Cardiac muscle cell (in vitro differentiated cells and primary cell): ENCODE measurements at places on chromosomes 5 and 9. TPM values are rescaled to one million over a fixed set of nuclear protein-coding genes. Genes with fewer than 3 reads are reported as not detected.

DNA sequence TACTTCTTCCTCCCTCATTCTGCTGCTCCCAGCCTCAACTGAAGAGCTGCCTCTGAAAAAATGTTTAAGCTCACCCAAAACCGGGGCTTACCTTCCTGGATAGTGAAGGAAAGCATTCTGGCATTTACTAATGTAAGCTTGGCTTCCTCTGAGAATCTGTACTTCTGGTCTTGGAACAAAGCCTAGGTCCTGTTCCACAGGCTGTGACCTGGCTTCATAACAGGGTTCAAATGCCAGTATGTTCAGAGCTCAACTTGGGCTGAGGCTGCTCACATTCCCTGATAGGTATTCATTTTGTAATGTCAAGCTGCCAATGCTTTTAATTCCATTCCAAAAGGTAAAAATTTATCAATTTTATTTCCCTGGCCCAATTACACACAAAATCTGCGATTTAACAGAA, 411.7 kb upstream of the KCNN2 start:
- DNase-seq, result no peak

- no peak for DNase-seq
Observed at GRCh38 chr5:170584450-170585058, 80.7 kb downstream of the KCNIP1 start.

GRCh38 chr9:74498621-74499095, 1.5 kb downstream of the RORB start:
- DNase-seq, result peak; percentile 1

- DNase-seq, result no peak
Observed at GRCh38 chr9:99076483-99077171, 28.3 kb upstream of the TGFBR1 start.

- DNase-seq, result no peak
Observed at GRCh38 chr5:38448568-38449350, 107.7 kb downstream of the LIFR start.

DNA sequence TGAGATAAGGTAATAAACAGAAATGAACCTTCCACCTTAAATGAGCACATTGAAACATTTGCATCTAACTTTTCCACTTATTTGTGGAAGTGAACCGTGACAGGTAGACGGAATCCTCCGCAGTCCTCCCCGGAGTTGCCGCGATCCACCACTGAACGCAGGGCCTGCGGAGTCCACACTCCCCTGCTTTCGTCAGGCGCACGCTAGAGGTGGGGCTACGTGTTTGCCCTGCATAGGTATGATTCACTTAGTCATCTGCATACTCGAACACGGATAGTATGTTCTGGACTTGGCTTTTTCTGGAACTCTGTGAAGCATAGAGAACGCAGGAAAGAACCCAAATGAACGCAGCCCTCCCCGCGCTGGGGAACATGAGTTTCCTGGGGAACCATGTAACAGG, 272.8 kb upstream of the IRX4 start:
- DNase-seq, result no peak

DNA sequence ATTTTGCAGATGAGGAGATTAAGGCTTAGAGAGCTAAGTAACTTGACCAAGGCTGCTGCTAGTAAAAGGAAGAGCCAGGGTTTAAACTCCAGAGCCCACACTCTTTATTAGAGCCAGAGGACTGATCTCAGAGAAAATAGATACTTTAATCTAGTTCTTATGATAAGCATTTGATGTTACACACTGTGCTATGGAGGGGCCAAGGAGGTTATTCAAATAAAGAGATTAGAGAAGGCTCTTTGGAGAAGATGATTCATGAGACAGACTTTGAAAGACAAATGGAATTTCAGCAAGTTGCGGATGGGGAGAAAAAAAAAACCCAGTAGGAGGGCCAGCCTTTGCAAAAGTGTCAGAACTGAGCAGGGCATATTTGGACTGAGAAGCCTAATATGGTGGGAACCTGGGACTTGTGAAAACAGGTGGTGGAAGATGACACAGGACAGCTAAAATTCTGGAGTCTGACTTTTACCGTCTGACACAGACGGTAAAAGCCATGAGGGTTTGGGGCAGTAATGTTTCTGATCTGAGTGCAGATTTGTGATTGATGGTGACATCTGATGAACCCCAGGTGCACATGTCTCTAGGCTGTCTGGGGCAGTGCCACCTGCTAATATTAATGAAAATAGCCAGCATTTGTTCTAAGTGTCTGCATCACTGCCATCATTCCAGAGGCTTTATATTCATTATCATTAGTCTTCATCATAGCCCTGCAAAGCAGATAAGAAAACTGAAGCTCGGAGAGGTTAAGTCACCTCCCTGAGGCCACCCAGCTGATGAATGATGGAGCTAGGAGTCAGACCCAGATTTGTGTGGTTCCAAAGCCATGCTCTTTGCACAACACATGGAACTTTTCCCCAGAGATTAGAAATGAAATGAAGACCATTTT, 65.3 kb upstream of the CXCL14 start:
- no peak for DNase-seq

The MLLT3 gene
- total RNA-seq, result 44.6 and 58.3 TPM in 2 replicates

The TMEM174 gene
- not detected in 2 replicates for total RNA-seq

DNA sequence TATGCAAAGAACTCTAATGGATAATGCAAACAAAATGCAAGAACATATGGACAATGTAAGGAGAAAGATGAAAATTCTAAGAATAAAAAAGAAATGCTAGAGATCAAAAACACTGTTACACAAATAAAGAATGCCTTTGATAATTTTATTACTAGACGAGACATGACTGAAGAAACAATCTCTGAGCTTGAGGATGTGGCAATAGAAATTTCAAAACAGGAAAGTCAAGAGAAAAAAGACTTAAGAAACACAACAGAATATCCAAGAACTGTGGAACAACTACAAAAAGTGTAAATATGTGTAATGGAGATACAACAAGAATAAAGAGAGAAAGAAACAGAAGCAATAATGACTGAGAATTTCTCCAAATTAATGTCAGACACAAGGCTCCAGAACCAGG, 140.5 kb upstream of the ACOT12 start:
- peak; percentile 74 for DNase-seq

The PAIP2 gene
- total RNA-seq, result 88.3 and 93.1 TPM in 2 replicates

The IL5 gene
- total RNA-seq, result not detected in 2 replicates

The KCNN2 gene
- 31.4 and 44.9 TPM in 2 replicates for total RNA-seq

The INSL6 gene
- total RNA-seq, result not detected in 2 replicates

The MYOT gene
- not detected in 2 replicates for total RNA-seq

- DNase-seq, result no peak
Observed at GRCh38 chr5:100896054-100896453, 7.0 kb downstream of the ST8SIA4 start.

GRCh38 chr9:21465138-21465537, 17.0 kb downstream of the IFNE start:
- DNase-seq, result no peak

DNA sequence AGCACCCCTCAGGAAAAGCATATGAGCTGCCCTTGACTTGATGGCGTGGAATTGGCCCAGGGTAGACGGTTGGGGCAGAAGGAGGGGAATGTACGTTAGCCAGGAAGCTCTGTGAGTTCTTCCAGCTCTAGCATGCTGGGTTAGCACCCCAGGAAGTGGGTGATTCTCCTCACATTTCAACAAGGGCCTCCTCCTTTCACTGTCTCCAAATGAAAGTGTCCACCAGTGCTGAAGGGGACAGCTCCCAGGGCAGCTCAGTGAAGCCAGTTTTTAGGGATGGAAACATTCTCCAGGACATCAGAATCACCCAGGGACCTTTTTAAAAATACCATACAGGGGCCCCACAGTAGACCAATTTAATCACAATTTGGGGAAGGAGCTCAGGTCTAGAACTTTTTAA, 17.2 kb upstream of the AFAP1L1 start:
- DNase-seq, result peak; percentile 71

The MYOZ3 gene
- total RNA-seq, result 2.1 and 6.8 TPM in 2 replicates

The HAVCR2 gene
- 0.04 and 1.3 TPM in 2 replicates for total RNA-seq

DNA sequence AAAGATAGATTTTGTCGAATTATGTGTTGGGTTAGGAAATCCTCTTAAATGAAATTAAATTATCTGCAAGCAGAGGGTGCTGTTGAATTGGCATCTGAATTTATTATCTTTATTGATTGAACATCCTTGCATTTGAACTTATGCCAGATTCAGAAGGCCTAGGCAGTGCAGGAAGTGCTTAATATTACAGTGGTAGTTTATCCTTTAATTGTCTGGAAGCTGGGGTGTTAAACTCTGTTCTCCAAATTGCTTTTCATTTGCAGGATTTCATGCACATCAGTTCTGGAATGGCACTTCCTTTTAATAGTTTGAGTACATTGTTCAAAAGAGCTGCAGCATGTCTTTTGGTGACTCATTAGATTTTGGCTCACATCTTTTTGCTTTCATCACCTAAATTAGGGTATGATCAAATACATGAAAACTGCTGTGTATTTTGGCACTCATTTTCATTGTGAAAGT, 186.3 kb downstream of the KDM4C start:
- peak; percentile 86 for DNase-seq

DNA sequence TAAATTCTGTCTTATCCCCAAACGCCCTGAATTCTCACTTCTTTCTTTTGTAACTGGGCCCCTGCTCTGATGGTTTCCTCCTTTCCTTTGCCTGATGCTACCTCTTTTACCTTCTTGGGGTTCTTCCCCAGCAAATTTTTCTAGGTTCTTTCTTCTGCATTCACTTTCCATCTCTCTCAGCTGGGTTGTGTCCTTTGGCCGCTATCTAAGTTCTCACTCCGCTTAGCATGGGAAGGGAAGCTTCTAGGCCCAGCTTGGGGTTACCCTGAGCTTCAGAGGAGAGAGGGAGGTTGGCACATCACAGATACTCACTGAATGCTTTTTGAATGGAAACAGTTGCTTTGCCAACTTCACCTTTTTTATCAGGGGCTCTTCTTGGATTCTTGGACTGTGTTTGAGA, 17.0 kb downstream of the PALM2AKAP2 start:
- no peak for DNase-seq

DNA sequence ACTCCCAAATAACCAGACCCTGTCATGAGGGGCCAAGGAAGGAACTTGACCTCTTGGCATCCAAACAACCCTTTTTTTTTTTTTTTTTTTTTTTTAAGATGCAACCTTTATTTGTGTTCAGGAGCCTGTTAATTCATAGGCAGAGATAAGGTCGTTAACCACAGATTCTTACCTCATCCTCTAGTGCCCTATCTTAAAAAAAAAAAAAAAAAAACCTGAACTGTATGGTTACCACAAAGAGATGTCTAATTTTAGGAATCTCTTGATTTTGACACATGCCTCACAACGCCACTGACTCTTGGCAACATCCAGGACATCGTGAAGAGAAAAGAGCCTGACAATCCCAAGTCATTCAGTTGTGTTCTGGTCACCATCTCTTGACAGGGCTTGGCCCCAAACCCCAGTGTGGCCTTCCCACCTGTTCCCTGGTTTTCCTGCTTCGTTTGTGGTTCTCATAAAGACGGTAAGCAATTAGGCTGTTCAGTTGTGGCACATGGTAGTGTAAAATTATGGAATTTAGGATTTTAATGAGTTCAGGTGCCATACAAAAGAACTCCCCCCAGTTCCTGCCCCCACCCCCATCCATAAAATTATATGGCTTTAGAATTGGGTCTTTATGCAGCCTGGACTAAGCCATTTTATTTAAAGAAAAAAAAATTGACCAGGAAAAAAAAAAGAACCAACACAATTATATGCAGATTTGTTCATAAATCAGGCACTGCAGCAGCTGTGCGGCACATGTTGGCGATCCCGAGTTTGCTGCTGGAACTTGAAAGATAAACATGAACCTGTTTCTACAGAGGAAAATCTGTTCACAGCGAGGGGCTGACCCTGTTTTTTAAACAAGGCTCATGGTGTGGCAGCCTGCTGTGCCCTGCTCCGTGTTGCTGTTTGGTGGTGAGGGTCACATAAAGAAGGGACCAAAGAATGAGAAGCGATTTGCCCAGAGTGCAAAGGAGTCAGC, 267.8 kb upstream of the CLINT1 start:
- no peak for DNase-seq

The GMCL2 gene
- total RNA-seq, result not detected in 2 replicates

GRCh38 chr9:127575875-127576778, 36.0 kb upstream of the STXBP1 start:
- DNase-seq, result no peak

The PCDHGA1 gene
- 1.7 and 2.3 TPM in 2 replicates for total RNA-seq

DNA sequence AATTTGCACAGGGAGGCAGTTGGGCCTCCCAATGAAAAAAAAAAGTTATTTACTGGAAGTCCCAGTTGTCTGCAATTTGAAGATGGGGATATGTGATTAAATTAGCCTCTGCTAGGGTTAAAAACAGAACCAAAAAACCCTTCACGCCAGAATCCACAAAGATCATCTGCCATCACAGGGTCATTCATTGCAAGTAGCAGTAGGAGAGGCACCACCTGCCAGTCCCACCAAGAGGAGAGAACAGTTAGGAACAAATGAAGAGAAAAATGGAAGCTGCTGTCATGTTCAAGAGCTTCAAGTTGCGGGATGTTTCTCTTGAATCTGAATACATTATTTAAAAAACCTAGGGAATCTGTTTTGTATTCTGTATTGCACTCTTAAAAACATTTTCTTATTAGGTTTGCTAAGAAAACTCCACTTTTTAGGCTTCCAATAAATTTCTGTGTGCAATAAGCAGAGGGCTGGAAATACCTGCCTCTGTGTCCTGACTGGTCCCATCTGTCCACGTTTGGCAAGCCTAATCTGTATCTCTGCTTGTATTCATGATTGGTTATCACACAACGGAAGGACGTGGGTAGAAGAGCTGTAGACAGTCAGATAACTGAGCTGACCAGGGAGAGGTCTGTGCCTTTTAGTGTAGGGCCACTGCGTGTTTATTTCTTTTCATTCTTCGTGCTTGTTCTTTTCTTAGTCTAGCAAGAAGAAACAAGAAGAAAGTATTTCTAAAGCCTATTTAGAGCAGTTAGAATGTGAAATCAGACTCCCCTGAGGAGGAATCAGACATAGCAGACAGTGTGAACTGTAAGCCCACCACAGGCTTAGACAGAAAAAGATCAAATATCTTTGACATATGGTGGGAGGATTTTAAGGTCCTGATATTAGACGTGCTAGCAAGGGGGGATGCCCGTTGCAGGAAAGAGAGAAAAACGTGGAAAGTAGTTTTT, 630.6 kb upstream of the SEMA6A start:
- peak; percentile 7 for DNase-seq

DNA sequence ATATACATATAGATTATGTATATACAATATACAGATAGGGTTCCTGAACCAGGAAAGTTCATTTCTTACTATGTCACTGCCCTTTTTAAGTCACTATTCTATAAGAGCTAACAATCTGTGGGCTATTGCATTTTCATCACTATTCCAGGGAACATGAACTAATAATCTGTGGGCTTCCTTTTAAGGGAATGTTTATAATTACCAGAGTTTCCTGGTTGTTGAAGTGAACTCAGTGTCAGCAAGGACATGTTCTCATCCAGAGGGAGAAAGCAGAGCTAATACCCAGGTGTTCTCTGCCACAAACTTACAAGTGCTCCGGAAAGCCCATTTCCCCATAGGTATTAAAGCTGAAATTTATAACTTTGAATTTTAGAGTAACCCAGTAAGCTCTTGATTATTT, 69.6 kb downstream of the CWC27 start:
- peak; percentile 5 for DNase-seq

The CATSPER3 gene
- 0.07 TPM in 1 of 2 replicates, not detected in the other for total RNA-seq

The KIF20A gene
- total RNA-seq, result 8.6 and 106 TPM in 2 replicates

- DNase-seq, result no peak
Observed at GRCh38 chr5:42636425-42636824, 120.2 kb upstream of the CCDC152 start.

The SNX30 gene
- 5.9 and 8.3 TPM in 2 replicates for total RNA-seq
